ENCODE measurements at places on chromosomes 3 and 15. TPM values are rescaled to one million over a fixed set of nuclear protein-coding genes. Genes with fewer than 3 reads are reported as not detected.

ABHD17C gene
- total RNA-seq: 10.3 TPM

LDHAL6B gene
- total RNA-seq: not detected

CLDN18 gene
- total RNA-seq: not detected

PCSK6 gene
- total RNA-seq: 2.7 TPM

RPUSD2 gene
- total RNA-seq: 24.4 TPM

RTP1 gene
- total RNA-seq: not detected

CLDN16 gene
- total RNA-seq: not detected

DNASE1L3 gene
- total RNA-seq: 0.63 TPM

TERC gene
- total RNA-seq: 544 TPM

TM6SF1 gene
- total RNA-seq: not detected

PSTPIP1 gene
- not detected for total RNA-seq

DNA sequence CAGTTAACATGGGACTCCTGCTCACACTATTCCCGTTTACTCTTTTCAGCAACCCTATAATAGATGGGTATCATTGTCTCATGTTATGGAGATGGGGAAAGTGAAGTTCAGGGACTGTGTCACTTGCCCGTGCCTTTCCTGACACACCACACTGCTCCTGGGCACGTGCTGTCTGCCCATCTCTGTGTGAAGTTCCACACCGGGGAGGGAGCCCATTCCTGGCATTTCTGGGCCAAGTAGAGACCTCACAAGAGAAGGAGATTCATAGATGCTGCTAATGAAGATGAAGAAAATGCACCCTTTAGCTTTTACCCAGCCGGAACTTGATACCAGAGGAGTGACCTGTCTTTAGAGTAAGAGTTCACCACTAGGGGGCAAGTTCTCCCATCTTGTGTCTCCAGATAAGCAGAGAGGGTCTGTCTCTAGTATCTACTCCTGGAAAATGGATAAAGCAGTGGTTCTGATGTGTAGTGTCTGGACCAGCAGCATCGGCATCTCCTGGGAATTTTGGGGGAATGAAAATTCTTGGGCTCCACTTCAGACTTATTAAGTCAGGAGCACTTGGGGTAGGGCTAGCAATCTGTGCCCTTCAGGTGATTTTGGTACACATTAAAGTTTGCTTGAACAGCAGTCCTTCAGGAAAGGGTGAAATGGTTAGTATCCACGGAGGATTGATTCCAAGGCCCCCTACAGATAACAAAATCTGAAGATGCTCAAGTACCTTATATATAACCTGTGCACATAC is 2.0 kb upstream of the TOPBP1 start:
- DNase-seq: peak; percentile 66

DNA sequence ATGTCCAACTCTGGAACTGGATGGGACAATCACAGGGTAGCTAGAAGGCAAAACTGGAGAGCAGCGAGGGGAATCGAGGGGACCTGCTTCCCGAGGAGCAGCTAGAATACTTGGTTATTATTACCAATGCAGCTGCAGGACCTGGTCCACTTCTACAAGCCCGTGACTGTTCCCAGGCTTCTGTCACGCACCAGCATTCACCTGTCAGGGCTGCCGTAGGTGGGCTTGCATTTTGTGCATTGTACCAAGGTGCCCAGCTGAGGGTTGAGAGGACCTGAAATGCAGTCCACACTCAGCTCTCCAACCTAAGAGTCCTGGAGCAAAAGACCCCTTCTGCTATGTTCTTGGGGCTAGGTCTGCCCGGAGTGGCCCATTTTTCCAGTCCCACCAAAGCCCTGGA is 2.3 kb downstream of the SEMA4B start:
- no peak for DNase-seq

- DNase-seq: no peak
Observed at GRCh38 chr3:35305406-35305805, 333.9 kb upstream of the ARPP21 start.

DNA sequence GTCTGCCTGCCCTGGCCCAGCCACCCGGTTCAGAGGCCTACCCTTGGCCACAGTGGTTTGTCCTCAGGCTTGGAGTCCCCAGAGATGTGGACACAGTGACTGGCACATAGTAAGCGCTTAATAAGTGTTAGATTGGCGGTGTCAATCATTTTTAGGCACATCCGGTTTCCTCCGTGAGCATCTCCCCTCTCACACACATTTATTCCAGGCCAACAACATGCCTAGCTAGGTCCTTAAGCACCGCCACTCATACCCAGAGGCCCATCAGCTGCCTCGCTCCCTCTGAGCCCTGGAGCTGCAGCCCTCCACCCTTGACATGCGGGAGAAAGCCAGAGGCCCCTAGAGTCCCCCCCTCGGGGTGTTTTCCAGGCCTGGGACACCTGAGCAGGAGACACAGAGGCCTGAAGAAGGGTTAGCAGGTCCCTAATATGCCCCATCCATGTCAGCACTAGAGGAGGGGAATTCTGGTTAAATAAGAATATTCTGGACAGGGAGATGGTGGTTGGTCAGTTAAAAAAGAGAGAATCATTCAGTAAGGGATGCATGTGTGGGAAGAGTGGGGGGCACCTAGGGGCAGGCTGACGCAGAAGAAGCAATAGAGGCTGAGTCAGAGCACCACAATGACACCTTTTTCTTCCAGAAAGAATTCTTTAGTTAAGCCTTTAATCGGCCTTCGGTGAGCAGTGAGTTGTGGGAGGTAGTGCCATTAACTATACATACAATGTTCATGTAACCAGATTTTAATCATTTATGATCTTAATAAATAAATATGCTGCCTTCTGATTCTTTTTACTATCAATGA is 22.3 kb downstream of the NR2F2 start:
- no peak for DNase-seq

- DNase-seq: no peak
Observed at GRCh38 chr3:49161808-49162530, 4.2 kb downstream of the CCDC71 start.

- DNase-seq: no peak
Observed at GRCh38 chr3:172915911-172916514, 165.5 kb downstream of the ECT2 start.

- no peak for DNase-seq
Observed at GRCh38 chr15:99681990-99682389, 51.2 kb downstream of the LYSMD4 start.

DNA sequence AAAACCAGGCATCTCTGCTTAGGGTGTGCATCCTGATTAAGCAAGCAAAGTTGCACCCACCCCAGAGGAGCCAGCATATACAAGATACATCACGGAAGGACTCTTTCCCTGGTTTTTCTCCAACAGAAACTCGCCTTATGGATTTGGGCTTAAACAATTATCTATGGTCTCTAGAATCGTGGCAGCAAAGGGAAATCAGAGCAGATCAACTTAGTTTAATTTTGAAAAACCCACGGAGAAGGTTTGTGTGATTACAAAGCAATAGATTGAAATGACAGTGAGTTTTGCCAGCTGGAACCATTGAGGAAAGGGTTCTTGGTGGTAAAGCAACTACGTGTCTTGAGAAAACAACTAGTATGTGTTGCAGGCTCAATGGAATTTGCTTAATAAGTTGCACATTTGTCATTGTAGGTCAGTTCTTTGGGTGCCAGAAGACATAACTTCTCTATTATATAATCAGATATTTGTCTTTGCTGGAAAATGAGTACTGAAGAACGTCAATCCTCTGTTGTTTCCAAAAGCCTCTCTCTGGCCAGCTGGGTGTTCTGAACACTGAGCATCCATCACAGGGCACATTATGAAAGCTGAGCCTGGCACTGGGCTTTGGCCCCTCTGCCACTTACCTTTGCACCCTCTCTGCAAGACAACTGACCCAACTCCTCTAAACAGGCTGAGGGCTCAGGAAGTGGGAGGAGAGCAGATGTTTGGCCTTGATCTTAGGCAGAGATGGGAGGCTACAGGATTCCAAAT is 75.7 kb upstream of the FBN1 start:
- DNase-seq: no peak

DNA sequence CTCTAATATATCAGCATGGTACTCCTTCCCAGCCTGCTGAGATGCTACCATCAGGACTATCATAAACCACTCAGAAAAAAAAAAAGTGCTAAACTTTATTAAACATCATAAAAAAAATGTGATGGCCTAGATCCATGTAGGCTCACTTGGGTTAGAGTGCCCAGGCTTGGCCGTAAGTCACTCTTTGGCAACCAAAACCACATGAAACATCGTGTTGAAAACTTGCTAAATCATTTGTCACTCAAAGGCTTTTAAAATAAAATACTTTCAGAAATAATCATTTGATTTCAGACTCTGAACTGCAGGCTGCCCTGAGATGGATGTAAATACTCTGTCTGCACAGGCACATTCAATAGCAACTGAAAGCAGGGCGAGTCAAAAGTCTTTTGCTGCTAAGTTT is 78.4 kb upstream of the WNT5A start:
- DNase-seq: no peak

DNA sequence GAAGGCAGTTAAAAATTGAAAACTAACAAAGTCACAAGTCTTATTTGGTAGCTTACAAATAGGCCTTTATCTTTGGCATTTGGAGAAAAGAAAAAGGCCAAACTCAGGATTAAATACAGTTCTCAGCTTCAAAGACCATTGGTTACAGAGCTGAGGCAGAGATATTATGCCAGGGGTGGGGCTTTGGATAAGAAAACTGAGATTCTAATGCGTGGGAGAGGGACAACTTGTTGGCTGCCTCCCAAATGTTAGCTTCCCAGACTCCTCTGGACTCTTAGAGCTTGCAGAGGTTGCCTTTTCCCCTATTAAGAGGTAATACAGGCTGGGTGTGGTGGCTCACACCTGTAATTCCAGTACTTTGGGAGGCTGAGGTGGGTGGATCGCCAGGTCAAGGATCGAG is 231.8 kb downstream of the SQOR start:
- no peak for DNase-seq

GRCh38 chr3:52023860-52024764 is 28.4 kb upstream of the RPL29 start:
- no peak for DNase-seq

DNA sequence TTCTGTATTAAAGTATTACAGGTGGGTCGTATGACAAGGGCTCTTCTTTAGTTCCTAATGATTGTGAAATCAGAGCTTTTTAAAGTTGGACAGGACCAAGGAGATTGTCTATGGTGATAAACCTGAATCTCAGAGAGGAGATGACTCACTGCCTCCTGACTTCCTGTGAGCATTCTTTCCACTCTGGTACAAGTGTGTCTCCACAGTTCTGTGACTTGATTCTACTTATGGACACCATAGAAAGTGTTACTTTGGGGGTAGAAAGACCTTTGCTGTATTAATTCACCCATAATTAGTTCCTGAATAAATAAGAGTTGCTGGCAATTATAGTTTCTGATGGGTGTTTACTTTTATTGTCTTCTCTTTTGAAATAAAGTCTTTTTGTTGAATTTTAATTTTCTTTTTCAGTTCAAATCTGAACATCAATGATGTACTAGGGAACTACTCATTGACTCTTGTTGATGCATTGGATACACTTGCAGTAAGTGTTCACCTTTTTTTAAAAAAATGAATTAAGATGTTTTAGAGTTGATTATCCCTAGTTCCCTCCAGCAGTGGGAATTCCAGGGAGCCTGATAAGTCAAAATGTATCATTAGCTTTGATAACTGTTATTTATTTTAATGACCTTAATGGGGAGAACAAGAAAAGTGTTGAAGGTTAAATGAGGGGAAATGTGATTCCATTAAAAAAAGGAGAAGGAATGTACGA is 7.4 kb downstream of the EDEM1 start:
- peak; percentile 95 for DNase-seq

DNA sequence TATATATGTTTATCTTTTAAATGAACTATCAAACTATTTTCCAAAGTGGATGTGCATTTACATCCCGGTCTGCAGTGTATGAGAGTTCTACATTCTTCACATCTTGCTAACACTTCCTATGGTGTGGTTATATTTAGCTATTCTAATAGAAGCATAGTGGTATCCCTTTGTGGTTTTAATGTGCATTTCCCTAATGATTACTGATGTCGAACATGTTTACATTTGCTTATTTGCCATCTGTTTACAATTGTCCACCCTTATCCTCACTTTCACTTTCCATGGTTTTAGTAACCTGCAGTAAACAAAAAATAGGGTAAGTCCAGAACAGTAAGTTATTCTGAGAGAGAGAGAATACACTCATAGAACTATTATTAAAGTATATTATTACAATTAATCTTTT is 360.5 kb upstream of the NAALADL2 start:
- DNase-seq: no peak

DNA sequence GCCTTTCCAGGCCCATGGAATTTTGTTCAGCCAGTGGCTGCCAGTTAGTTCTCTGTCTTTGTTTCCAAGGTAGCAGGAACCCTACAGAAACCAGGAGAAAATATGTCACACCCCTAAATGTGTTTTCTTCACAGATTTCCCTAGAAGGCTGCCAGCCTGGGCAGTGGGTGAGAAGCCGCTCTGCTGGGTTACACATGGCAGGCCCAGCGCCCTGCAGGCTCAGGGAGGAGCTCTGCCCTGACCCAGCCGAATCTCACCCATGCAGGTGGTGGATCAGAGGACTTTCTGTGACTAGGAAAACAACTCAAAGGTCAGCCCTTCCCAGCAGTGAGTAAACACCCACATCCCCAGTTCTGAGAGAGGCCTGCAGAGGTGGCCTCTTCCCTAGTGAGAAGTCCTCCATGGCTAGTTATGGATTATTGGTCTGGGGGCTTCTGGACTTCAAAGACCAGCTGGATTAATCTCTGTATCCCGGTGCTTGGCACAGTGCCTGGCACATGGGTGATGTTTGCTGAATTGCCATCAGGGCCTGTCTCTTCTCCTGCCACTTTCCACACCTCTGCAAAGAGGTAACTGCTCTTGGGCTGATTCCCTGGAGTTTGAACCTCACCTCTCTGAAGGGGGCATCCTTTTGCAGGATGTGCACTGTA is 34.7 kb upstream of the BDH1 start:
- peak; percentile 9 for DNase-seq

DNA sequence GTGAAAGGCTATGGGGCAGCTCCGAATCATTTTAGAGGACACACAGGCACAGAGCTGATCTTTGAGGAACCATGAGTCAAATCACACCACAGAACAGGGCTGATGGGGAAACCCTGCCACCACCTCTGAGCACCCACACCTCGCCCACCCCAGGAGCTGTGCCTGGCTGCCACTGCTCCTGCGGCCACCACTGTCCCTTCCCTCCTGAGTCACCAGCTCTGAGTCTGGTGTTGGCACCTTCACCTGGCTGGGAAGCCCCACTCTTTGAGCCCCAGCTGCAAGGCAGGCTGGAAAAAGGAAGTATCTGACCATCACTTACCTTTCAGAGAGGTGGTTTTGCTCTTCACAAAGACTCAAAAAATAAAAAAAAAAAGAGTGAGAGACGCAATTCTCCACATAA is 63.6 kb upstream of the MEF2A start:
- DNase-seq: no peak

DNA sequence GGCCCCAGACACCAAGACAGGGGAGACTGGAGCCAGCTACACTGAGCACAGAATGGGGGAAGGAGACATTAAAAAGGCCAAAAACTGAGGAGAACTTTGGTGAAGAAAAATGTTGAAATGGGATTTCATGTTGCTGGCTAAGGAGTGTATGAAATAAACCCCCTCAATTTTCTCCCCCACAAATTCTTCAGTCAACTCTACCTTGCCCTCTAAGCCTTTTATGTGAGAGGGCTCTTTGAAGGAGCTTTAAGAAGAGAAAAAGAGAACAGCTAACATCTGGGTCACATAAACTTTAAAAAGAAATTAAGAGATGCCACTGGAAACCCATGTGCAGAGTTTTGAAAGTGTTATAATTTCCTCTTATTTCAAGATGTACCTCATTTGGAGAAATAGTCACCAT is 88.6 kb downstream of the ATP8B4 start:
- DNase-seq: no peak

GRCh38 chr15:62190274-62190673 is 25.2 kb upstream of the C2CD4B start:
- DNase-seq: no peak

Data from PC-3 (cell line).